Activated B cell treated with CpG ODN at 0.5 μM for 24 hours (primary cell): ENCODE measurements at places on chromosomes 13 and 19. TPM values are rescaled to one million over a fixed set of nuclear protein-coding genes. Genes with fewer than 3 reads are reported as not detected.

- H3K4me3 ChIP-seq: no peak overlapping the region
- H3K36me3 ChIP-seq: peaks cover 57% of the 10 kb centered on the region
- no peaks in the 10 kb centered on the region for H3K27me3 ChIP-seq
- no peak for DNase-seq
Measured at GRCh38 chr19:42140125-42140754, 8.0 kb upstream of the POU2F2 start.

DNA sequence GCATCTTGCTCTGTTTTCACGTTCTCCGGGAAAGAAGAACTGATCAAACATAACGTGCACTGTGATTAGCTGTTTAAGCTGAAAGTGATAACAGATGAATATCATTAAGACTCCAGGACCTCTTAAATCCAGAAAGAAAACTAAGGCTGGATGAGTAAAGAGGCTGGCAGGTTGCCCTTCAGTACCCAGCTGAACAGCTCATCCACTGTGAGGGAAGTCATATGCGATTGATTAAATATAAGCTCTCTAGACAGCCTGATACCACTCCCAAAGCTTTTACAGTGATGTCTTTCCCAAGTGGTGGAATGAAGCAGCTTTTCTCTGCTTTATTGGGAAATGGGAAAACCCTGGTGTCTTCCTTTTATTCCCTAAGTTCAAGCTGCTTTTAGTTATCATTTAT lies 116.9 kb downstream of the EFNB2 start:
- no peaks in the 10 kb centered on the region for H3K36me3 ChIP-seq
- H3K4me1 ChIP-seq: no peaks in the 10 kb centered on the region
- no peaks in the 10 kb centered on the region for H3K27me3 ChIP-seq
- no peak overlapping the region for H3K4me3 ChIP-seq

GRCh38 chr19:43754253-43754502 lies 584 bp downstream of the SMG9 start:
- peak overlapping the region; percentile 90 for H3K4me3 ChIP-seq
- H3K4me1 ChIP-seq: peaks cover 78% of the 10 kb centered on the region
- H3K27me3 ChIP-seq: no peaks in the 10 kb centered on the region

GRCh38 chr19:41154060-41154459 lies 39.0 kb upstream of the CYP2S1 start:
- no peak overlapping the region for H3K27ac ChIP-seq
- H3K36me3 ChIP-seq: no peaks in the 10 kb centered on the region
- H3K4me1 ChIP-seq: no peaks in the 10 kb centered on the region

DNA sequence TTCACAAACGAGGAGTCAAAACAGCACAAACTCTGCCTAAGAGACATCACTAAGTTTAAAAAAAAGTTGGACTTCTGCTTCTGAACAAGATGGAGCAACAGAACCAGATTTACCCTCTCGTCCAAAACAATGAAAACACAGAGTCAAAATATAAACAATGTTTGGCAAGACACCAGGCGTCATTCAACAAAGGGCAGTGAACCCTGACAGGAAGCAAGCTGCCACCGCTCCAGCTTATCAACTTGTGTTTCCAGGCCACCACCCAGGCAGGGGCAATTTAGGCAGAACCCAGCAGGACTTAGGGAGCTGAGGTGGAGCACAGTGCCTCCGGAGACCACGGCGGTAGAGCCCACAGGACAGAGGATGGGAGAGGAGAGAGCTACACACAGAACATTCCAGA lies 8.6 kb upstream of the NAPA start:
- H3K36me3 ChIP-seq: no peaks in the 10 kb centered on the region
- no peak for DNase-seq
- H3K4me3 ChIP-seq: no peak overlapping the region

PRTN3 gene
- total RNA-seq: not detected in 2 replicates
